Spinal cord (tissue), 10 donors: ENCODE measurements at places on chromosomes 2 and 18. TPM values are rescaled to one million over a fixed set of nuclear protein-coding genes. Genes with fewer than 3 reads are reported as not detected.

SF3B6 gene
- polyA plus RNA-seq, result 102 TPM

KYNU gene
- polyA plus RNA-seq, result 0.39 TPM

EVX2 gene
- polyA plus RNA-seq, result 1.1 TPM

C18orf54 gene
- 5.8 TPM for polyA plus RNA-seq

CCDC150 gene
- polyA plus RNA-seq, result 7.9 TPM

IL1B gene
- 3.3 TPM for polyA plus RNA-seq

SCRN3 gene
- polyA plus RNA-seq, result 58.8 TPM

BOK gene
- polyA plus RNA-seq, result 52.7 TPM

CYTIP gene
- polyA plus RNA-seq, result 1.1 TPM

ITPRIPL1 gene
- 1.4 TPM for polyA plus RNA-seq

RALB gene
- polyA plus RNA-seq, result 55.0 TPM

SULT1C3 gene
- not detected for polyA plus RNA-seq

PRKAG3 gene
- polyA plus RNA-seq, result not detected

PRSS56 gene
- 5.8 TPM for polyA plus RNA-seq

MC5R gene
- 0.42 TPM for polyA plus RNA-seq

HOXD4 gene
- 19.8 TPM for polyA plus RNA-seq
